Head of caudate nucleus (tissue), 42 donors: ENCODE measurements at places on chromosomes 5 and 9.
A peak's percentile ranks its signal among the peaks of the same experiment; 100 is the strongest.

DNA sequence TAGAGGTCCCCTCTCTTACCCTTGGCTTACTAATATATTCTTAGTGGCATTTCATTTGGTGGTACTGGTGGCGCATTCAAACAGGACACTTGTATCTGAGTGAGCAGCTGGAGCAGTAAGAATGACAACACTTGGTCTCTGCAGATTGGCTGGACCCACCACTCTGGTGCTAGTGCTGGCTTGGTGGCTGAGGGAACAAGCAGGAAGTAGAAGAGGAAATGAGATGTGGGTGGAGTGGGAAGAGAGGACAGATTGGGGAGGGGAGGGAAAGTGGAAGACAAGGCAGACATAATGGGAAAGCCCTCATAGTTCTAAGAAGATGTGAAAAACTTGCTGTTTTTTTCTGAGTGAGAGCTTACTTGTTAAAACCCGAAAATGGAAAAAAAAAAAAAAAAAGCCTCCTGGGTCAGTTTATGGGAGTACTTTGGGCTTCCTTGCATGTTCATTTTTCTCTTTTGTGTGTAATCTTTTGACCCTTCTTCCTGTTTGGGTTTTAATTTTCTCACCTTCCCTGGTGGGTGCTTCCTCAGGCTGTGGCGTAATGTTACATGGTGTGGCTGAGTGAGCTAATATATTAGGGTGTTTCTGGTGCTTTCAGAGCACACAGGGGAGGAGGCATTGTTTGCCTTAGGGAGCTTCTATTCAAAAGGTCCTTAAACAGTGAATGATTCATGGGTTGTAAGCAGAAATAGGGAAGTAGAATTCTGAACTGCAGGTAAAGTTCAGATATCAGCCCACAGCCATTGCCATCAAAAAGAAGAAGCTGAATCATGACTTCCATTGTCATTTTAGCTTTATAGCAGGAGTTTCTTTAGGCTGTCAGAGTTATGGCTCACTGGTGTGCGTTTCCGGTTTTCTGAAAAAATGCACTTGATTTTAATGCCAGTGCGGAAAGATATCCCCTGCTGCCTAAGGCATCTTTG, 52.3 kb downstream of the TLE4 start:
- DNase-seq = peak; percentile 26

DNA sequence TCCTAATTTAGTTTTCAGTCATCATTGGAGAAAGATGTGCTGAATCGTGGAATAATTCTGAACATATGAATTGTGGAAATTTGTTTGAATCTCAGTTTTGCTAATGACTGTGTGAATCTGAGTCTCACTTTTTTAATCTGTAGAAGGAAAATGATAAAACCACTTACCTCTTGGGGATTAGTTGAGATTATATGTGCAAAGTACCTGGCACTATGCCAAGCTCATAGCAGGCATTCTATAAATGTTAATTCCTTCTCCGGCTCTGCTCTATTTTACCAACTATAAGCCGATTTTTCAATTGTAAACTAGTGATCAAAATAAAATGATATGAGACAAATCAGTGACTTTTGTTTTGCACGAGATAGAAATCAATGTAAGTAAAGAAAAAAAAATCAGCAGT, 290.8 kb downstream of the TRPM3 start:
- no peak for DNase-seq

DNA sequence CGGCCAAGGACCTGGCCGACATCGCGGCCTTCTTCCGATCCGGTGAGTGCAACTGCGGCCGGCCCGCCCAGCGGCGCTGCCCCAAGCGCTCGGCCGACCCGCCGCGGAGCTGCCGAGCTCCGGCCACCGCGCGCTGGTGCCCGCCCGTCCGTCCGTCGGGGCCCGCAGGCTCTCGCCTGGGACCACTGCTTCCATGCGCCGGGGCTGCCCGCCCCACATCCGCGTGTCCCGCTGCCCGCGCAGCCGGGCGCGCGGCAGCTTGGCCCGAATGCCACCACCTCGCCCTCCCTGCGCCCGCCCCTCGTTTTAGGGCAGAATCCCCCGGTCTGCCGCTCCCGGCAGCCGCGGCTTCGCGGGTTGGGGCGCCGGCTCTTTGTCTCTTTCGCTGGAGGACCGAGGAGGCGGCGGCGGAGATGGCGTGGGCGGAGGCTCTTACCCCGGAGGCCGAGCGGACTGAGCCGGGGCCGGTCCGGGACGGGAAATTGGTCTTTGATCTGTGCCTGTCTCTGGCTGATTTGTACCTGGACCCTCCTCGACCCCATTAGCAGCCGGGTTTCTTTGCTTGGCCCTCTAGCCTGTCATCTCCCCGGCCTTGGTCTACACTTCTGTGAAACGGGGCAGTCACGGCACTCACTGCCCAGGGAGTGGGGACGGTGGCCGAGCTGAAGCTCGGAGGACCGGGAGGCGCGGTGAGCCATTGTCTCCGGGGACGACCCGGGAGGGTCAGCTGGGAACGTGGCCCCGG, 871 bp downstream of the TRIO start:
- peak; percentile 33 for DNase-seq

- DNase-seq = no peak
Measured at GRCh38 chr9:115673599-115673998, 480.0 kb upstream of the PAPPA start.

- no peak for DNase-seq
Measured at GRCh38 chr9:15522130-15522755, 11.5 kb upstream of the PSIP1 start.

- no peak for DNase-seq
Measured at GRCh38 chr9:32606811-32607210, 28.7 kb downstream of the TAF1L start.

GRCh38 chr5:103224118-103224893, 34.3 kb upstream of the MACIR start:
- DNase-seq = no peak

DNA sequence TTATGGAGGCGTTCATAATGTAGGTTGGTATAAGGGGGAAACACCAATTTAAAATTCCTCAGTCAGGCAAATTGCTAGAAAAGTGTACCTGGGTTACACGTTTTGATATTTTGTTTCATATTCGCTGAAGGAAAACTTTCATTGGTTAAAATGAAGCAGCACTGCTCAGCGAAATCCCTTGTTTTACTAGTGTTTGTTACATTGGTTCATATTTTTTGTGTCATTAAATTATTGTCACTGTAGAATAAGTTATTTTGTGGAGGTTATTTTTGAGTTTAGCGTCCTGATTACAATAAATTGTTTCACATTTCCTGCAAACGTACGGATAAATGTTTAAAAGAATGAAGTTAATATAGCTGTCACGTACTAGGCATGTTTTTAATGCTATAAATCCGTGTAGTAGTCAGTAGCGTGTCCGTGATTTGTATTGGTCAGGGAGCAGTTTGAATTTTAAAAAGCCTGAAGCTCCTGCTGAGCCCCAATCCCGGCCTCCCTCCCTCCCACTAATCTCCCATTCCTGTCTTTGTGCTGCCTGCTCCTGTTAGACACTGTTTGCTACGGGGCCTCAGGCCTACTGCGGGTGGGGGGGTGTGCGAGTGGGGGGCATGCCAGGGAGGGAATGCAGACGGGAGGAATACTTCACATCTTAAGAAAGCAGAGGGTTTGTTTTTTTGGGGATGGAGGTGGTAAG, 2.0 kb downstream of the NIPBL start:
- DNase-seq = peak; percentile 37

DNA sequence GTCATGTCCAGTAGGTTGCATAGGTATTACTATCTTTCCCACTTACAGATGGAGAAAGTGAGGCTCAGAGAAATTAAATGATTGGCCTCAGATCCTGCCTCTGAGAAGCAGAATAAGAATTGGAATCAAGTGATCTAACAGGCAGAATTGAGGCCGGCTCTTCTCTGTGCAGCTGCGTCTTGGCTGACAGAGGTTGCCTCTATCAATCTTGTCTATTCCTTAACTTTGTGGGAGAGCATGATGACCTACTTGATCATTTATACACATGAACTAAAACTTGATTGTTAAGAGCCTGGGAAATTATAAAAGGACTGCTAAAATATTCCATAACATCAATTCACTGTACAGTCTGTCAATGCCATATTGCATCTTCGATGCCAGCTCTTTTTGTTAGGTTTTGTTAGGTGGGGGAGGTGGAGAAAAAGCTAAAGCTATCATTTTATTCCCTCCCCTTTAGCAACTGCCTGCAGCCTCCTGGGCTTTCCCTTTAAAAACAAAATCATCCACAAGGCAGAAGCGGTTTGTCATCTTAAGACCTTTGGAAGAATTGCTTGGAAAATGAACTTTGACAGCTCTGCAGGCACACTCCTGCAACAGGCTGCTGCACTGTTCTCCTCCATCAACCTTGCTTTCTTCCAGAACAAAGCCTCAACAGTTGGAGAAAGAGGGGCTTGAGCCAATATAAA, 247.4 kb downstream of the SMARCA2 start:
- no peak for DNase-seq

- no peak for DNase-seq
Measured at GRCh38 chr5:53482717-53483638, 2.5 kb downstream of the FST start.

- no peak for DNase-seq
Measured at GRCh38 chr5:158209219-158209908, 350.4 kb upstream of the CLINT1 start.

DNA sequence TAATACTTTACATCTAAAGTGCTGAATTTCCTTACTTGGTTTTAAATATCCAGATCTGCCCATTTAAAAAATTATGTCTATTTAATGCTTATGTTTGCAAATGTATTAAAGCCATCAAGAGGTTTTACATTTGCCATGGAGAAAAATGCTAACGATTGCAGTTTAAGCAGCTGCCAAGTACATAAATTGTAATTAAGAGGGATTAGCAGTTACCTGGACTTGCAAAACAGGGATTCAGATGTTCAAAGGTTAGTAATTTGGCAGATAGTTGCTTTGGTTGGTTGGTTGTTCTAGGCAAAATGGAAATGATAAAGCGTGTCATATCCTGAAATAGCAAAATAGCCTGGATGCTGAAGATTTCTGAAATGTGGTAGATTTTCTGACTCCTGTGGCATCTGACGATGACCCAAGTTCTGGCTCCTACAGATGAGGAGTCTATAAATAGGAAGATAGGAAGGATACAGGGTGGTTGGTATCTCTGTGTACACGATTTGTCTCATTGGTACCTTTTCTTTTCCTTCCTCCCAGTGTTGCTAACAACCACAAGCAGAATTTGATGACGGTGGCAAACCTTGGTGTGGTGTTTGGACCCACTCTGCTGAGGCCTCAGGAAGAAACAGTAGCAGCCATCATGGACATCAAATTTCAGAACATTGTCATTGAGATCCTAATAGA, 282.9 kb downstream of the NR3C1 start:
- no peak for DNase-seq

- no peak for DNase-seq
Measured at GRCh38 chr9:93491593-93492232, 38.3 kb upstream of the FAM120AOS start.

DNA sequence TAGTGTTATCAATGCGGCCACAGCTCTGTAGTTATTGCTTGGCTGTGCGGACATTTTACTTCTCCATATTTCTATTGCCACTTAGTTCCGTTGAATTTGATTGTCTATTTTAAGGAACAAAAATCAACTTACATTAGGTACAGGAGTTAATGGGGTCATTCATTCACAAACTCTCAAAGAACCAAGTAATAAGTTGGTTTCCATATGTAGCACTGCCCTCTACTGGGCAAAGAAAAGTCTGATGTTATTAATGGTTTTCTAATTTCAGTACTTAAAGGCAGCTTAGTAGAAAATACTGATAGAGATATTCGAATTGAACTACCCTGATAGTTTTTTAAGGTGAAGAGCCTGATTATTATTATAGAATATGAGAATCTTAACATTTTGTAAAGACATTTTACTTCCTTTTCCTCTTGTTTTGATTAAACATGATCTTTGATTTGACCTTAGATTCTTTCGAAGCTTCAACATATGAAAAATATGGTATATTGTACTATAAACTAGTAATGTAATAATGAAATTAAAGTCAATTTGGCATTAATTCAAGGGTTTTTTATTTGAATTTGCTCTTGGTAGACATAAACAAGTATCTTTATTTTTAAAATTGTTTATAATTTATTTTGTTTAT, 119.5 kb upstream of the CTNND2 start:
- DNase-seq = no peak

DNA sequence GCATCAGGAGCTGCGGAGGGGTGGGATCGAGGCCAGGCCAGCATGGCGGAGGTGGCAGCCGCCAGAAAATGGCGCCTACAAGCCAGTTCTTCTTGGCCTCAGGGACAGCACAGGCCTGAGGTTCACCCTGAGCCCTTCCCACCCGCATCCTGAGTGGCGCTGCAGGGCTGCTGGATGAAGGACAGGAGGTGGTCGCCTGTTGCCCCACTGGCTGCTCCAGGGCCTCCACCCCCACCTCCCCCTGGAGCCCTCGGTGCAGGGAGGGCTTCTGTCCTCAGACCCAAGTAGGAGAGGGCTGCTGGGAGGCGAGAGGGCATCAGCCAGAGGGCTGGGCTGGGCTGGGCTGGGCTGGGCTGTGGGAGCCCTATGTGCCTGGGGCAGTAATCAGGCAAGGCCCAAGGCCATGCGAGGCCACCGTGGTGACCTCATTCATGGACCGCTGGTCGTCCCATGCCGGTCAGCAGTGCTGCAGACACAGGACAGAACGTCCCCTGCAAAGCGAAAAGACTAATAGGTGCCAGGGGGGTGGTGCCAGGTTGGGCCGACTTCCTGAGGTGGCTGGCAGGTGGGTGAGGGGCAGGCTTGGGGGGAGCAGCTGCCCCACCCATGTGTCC, 13.8 kb downstream of the GPSM1 start:
- no peak for DNase-seq

DNA sequence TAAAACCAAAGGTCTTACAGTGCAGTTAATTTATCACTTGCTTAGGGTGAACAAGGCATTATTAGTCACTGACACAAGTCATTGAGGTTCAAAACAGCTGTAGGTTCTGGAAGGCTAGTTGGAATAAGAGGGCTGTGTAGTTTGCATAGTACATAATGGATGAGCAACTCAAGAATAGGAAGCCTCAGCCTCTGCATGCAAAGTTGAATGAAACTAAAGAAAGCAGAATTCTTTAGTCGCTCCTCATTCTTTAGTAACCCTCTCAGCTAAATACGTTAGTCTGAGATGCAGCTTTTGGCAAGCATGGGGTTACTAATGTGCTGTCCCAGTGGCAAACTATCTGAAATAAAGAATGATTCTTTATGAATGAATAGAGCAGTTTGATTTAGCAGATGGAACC, 74.2 kb downstream of the ADGRV1 start:
- no peak for DNase-seq

GRCh38 chr5:130065617-130066016, 161.4 kb downstream of the CHSY3 start:
- no peak for DNase-seq

DNA sequence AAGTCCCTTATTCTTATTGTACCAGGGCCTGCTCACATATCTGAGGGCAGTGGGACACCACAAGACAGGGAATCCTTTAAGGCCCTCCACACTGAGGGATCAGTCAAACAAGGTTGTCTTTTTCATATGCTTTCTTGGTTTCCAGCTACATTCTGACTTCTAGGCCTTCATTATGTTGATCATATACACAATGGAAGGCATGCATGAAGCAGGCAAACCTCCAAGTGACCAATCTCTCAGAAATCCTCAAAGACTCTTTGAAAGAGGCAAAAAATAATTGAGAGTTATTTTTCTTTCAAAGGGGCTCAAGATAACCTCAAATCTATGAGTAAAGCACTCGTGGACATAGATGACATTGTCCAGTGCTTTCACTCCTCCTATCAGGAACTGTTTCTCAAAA, 1195.9 kb upstream of the ACO1 start:
- DNase-seq = no peak
